Fibroblast of skin of left quadriceps (primary cell): ENCODE measurements at places on chromosomes 5 and 9.

DNA sequence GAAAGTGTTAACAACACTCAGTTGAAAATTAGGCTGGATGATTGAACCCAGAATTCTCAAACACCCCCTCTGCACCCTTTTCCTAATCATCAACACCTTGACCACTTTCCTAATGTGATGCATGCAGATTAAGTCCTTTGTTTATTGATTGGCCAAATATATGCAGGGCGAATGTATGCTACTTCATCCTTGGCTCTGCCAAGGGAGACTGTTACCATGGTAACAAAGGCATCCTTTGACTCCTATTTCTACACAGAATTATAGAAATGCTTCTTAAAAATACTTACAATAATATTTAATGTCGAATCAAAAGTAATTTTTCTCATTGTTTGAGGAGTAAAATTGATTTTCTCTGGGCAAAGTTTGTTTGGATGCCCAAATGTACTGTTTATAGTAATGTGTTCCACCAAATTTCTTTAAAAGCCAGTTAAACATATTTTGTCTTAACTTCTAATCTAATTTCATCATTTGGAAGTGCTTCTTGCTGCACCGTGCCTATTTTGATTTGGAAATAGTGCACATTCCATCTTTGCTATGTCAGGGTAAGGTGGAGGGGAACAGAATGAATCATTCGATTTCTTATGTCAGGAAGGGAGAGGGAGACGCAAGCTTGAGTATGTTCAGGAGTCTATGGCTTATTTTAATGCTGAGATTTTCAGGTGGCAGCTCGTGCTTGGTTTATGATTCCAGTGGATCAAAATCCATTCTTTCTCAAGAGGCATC, 1384.3 kb upstream of the WWC1 start:
- DNase-seq = peak; percentile 61

GRCh38 chr5:137466889-137467288, 32.2 kb downstream of the SPOCK1 start:
- DNase-seq = no peak

DNA sequence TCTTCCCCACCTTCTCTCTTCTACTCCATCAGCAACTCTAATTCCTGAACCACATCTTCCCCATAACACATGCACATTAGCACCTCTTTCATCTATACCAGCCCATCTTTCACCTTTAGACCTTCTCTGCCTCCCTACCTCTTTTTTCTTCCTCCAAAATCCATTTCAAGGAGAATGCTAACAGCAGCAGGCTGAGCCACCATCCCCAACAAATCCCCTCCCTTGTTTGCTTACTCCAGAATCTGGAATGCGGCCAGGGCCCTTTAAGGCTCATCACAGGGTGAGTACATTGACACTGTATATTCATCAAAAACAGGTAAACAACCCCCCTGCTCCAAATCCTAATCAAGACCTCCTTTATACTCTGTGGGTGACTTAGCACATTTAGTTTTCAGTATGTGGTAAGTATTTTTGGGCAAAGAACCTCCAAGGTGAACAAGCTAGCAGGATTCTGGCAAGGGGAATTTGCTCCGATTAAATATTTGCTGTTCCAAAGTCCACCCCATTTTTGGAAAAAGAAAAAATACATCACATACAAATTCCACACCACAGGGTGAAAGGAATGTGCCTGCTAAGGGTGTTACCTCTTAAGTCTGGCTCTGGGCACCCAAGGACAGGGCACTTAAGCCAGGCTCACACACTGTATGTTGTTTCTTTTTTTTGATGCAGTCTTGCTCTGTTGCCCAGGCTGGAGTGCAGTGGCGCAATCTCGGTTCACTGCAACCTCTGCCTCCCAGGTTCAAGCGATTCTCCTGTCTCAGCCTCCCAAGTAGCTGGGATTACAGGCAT, 71.4 kb downstream of the SERINC5 start:
- no peak for DNase-seq

GRCh38 chr9:130471411-130472183, 26.8 kb downstream of the ASS1 start:
- DNase-seq = no peak

DNA sequence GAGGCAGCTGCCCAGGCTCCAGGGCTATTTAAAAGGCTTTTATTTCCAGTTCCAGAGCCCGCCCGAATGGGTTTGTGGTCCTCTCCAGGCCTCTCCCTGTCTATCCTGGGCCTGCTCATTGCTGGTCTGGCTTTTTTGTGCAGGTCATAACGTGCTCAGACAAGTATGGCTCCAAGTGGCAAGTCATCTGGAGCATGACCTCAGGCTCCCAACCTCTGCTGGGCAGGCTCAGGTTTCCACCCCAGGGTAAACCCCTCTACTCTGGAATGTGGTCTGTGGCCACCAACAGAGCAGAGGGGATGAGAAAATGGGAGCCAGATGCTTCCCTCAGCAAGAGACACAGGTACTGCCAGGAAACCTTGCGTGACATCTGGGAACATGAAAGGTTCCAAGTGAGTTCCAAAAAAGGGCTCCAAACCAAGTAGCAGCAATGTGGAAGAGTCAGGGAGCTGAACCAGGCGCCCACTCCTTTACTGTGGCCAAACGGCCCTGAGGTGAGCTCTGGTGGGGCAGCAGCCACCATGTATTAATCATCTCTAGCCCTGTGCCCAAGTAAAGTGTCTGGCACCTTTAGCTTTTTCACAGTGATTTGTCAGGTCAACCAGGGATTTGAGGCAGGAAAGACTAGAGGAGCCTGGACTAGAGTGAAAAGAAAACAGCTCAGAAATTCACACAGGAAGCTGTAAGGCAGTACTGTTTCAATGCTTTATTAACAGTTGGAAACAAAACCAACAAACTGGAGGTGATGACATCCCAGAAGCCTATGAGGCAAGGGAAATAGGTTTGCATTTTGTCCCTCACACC, 25.7 kb downstream of the PCDHGC5 start:
- peak; percentile 51 for DNase-seq

GRCh38 chr5:131242728-131243255, 21.1 kb upstream of the CDC42SE2 start:
- peak; percentile 53 for DNase-seq

- DNase-seq = no peak
These were observed 588 bp upstream of the ZBED3 start for GRCh38 chr5:77087484-77088261.

DNA sequence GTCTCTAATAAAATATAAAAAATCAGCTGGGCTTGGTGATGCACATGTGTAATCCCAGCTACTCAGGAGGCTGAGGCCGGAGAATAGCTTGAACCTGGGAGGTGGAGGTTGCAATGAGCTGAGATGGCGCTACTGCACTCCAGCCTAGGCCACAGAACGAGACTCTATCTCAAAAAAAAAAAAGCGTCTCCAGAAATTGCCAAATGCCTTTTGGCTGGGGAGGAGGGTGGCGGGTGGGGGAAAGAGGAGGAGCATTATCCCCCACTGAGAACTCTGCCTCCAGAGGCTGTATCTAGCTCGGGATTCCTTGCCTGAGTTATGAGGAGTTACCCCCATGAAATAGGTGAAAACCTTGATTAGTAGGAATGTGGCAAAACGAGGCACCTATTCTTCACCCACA, 4.8 kb downstream of the ROPN1L start:
- DNase-seq = no peak

DNA sequence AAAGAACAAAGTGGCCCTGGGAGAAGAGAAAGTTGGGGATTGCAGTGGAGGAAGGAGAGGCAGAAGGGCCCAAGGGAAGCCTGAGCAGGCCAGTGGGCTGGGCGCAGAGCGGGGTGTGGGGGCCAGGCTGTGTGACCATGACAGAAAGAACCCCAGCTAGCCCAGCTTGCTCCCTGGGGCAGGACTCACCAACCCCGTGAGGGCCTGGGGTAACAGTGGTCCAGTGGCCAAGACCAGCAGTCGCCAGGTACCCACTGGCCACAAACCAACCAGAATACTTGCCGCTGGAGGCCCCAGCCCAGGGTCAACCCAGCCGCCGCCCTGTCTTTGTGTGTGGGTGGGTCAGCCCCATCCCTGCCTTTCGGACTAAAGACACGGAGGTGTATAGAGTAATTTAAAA, 146.5 kb downstream of the CACNA1B start:
- no peak for DNase-seq

GRCh38 chr5:168898247-168898911, 319.2 kb upstream of the PANK3 start:
- DNase-seq = no peak

- no peak for DNase-seq
These were observed 38.9 kb upstream of the IFNK start for GRCh38 chr9:27485158-27485557.

GRCh38 chr9:134995792-134996120, 78.0 kb upstream of the FCN1 start:
- no peak for DNase-seq

GRCh38 chr5:162497455-162497854, 429.9 kb downstream of the GABRG2 start:
- DNase-seq = no peak

DNA sequence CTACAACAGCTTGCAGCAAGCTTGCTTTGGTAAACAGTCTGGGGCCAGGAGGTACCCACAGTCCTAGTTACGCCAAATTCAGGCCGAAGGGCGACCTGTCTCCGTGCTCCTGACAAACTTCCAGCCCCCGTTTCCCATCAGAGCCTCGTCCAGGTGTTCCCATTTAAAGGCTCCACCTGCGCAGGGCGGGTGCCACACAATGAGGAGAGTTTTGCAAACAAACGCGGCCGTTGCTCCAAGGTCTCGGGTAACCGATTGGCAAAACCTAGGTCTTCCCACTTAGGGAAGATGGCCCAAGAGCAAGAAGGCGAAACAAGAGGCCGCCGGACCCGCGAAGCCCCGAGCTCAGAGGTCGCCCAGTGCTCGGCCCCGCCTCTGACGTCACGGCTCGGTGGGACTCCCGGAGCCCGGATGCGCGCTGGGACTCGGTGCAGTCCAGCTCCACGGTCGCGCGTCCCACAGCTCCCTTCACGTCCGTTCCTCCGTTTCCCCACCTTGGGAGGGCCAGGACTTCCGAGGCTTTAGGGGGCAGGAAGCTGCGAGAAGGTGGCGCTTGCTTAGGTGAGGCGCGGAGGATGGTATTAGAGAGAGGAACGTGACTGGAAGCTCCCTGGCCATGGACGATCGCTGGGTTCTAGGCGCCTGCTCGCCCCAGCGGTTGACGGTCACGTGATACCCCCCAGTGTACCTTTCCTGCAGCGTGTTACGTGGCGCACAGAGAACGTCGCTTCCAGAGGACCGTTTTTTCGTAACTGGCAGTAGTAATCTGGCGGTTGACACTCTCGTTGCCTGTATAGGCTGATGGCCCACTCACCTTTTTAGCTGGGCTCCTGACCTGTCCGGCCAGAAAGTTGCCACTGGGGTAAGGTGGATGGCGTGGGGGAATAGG, 41.8 kb upstream of the KDM4C start:
- DNase-seq = no peak

DNA sequence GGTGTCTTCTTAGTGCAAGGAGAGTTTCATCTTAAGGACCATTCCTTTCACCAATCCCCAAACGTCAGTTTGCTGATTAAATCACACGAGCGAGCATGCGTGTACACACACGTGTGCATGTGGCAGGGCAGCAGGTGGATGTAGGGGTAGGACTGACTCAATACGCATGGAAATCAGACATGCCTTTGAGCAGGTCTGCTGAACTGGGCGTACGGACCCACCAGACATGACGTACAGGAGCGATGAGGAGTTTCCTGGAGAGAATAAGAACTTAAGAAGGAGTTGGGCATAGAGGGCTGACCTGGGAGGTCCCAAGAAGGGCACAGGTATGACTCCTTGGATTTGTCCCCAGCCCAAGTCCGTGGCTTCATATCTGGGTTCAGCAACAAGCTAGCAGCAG, 170.0 kb downstream of the FGF18 start:
- no peak for DNase-seq

GRCh38 chr5:156479849-156480248, 152.9 kb downstream of the SGCD start:
- DNase-seq = peak; percentile 74

DNA sequence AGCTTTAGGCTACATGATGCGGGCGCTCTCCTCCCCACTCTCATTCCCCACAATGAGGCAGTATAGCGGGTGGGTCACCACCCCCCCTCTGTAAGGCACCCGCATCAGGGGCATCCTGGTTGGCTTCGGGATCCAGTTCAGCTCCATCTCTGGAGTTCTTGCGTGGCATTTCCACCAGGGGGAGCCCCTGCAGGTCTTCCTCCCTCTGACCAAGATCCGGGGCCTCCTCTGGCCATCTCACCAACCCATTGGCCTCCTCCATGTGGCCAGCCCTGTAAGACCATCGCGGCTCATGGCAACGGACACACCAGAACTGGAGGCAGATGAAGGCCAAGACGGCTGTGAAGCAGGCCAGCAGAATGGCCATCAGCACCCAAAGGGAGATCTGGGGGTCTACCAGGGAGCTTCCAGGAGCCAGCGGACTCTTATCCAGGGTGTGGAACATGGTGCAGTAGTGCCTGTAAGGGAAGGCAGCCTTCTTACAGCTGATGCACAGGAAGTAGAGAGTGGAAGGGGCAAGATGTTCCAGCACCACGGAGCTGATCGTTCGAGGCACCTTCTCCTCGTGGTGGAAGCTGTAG, 77.0 kb downstream of the CYFIP2 start:
- DNase-seq = no peak
